Stomach (tissue), 19 donors: ENCODE measurements at places on chromosomes 7 and 10. TPM values are rescaled to one million over a fixed set of nuclear protein-coding genes. Genes with fewer than 3 reads are reported as not detected.

Gene GLCCI1
- total RNA-seq: 60.9 TPM

Gene NOS3
- total RNA-seq: 33.8 TPM

Gene RASSF4
- total RNA-seq: 74.5 TPM

Gene CYP3A7
- total RNA-seq: not detected

DNA sequence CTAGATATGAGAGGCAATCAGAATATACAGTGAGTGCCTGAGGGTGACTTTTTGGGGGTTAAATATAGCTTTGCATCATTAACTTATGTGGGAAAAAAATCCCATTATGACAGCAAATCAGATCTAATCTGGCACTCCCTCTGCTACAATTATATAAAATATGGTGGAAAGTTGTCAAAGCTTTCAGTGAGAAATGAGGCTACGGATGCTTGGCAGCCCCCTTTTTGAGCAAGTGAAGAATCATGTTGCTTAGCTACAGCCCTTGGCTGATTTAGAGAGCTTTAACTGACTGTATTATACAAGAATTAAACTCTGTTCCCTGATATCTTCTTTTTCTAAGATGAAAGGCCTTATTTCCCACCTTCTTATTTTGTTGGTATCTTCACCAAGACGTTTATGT, 57.4 kb downstream of the GPR158 start:
- no peak overlapping the region for H3K4me3 ChIP-seq

- peak; percentile 30 for DNase-seq
- no peak overlapping the region for H3K4me3 ChIP-seq
- H3K4me1 ChIP-seq: peaks cover 12% of the 10 kb centered on the region
- no peaks in the 10 kb centered on the region for H3K36me3 ChIP-seq
- H3K27ac ChIP-seq: no peak overlapping the region
Measured at GRCh38 chr10:11573497-11573896, 38.0 kb downstream of the USP6NL start.

DNA sequence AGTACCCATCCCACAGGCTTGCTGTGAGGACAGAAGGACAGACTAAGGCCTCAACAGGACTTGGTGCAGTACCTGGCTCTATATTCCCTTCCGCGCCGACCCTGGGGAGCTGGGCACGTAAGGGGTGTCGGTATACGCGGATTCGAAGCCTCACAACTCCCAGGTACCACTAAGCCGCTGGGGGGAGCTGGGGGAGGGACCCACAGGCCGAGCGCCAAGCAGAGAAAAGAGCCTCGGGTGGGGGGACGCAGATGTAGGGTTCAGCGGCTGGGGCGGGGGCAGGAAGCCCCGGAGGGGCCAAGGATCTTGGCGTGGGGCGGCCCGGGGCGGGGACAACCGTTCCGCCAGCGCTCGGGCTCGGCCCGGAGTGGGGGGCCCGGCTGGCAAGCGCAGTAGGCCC, 126.4 kb upstream of the ZNF746 start:
- peak overlapping the region; percentile 91 for H3K4me3 ChIP-seq
- H3K4me1 ChIP-seq: peaks cover 33% of the 10 kb centered on the region
- peak; percentile 75 for DNase-seq

DNA sequence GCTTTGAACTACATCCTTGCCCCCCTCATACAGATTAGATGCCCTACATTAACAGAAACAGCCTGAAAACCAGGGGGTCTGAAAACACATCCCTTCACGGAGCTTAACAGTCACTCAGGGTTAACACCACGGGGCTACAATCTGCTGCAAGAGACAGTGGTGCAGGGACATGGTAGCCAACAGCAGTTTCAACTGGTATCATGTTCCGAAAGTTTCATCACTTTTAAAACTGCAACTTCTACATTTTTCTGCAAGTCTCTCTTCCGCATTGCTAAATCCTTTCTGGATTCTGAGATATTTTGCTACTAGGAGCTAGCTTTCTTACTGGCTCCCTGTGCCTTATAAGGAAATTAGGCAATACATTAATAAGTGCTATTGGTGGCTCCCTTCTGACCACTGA, 92.6 kb downstream of the JAZF1 start:
- no peak for DNase-seq
- no peaks in the 10 kb centered on the region for H3K27me3 ChIP-seq
- no peak overlapping the region for H3K4me3 ChIP-seq
- H3K27ac ChIP-seq: no peak overlapping the region
